Upper lobe of left lung (tissue), 6 donors: ENCODE measurements at places on chromosomes 2 and 18. TPM values are rescaled to one million over a fixed set of nuclear protein-coding genes. Genes with fewer than 3 reads are reported as not detected.

DNA sequence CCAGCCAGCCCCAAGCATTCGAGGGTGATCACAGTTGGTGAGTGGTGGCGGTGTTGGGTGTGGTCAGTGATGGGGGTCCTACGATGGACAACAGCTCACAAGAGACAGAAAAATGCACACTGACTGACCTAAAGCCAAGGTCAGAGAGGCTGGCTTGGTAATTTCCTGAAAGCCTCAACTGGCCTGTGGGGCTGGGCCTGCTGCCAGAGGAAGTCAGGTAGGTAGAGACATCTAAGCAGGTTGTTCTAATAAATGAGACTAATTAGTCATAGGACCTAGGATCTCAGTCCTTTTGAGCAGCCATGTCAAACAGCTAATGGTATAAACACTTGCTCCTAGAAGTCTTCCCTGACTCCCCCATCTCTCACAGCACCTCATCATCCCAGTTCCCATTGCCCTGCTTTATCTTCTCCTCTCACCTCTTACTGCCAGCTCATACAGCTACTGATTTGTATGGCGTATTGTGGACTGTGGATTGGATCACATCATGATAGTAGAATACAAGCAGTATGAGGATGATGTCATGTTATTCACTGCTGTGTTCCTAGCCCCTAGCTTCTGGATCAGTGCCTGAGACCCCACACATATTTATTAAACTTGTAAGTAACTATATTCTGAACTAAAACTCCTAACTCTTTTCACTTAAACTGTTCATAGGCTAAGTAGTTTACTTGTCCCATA is 262.9 kb upstream of the KLHL29 start:
- no peak for DNase-seq

- peak; percentile 54 for DNase-seq
Measured at GRCh38 chr18:21179590-21180220, 62.3 kb upstream of the GREB1L start.

- no peak for DNase-seq
Measured at GRCh38 chr2:96957244-96957643, 29.1 kb downstream of the FAM178B start.

DNA sequence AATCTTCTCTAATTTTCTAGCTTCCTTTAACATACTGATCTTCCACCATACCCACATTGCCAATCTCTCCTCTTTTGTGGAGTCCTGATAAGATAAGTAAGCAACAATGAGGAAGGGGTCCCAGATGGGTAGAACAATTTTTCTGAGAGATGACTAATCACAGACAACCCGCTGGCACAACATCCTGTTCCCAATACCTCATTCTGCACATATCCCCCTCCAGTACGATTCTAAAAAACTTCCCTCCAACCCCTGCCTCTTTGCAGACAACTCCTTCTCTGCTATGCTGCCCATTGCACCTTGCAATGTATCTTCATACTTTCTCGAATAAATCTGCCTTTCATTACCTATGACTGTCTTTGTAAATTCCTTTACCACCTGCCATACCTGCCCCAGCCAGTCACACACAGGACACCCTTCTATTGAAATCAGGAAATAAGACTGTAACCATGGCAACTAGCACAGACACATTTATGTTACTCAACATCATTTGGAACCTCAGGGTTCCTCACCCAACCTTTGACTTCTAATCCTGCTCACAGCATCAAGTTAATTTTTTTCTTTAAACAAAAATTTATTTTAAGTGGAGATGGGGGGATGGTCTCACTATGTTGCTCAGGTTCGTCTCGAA is 7.4 kb upstream of the EXOC6B start:
- no peak for DNase-seq

DNA sequence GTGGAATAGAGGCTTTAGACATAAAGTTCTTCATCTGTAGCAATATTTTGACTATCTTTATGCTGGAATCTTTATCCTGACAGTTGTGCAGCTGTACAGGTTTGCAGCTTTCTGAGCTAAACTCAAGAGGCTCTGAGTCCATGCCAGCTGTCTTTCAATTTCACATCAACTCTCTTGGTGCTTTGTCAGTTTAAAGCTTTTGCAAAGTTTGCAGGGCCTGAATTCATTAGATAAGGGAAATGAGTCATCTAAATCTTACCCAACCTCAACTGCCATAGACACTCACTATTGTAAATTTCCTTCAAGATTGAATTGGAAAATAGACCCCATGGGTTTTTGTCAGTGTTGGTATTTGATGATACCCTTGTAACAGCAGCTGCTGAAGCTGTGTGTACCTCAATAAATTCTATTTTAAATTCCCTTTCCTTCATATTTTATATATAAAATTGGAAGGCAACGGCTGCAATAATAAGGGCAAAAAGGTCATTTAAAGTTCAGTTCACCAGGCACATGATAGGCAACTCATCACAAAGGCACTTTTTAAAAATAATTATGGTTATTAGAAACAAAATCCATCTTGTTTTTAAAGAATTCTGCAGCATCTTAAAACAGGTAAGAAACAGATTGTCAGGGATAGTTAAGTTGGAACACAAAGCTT is 169.9 kb upstream of the SLC39A10 start:
- no peak for DNase-seq

DNA sequence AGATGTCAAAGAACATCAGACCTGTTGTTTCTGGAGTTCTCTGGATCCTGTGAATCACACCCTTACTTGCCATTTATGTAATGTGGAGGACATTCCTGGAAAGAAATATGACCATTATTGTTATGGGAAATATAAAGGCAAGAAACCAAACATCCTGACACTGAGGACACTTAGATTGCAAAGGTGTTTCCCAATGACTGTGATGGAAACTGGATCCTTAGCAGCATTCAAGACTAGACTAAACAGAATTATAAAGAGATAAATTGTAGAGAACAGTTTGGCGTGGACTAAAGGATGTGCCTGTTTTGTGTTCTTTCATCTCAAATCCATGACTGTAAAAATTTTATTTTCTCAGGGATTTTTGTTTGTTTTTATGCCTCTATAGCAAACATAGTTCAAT is 347.7 kb upstream of the SLC14A2 start:
- no peak for DNase-seq

GRCh38 chr2:31002537-31003150 is 135.6 kb downstream of the GALNT14 start:
- no peak for DNase-seq

DNA sequence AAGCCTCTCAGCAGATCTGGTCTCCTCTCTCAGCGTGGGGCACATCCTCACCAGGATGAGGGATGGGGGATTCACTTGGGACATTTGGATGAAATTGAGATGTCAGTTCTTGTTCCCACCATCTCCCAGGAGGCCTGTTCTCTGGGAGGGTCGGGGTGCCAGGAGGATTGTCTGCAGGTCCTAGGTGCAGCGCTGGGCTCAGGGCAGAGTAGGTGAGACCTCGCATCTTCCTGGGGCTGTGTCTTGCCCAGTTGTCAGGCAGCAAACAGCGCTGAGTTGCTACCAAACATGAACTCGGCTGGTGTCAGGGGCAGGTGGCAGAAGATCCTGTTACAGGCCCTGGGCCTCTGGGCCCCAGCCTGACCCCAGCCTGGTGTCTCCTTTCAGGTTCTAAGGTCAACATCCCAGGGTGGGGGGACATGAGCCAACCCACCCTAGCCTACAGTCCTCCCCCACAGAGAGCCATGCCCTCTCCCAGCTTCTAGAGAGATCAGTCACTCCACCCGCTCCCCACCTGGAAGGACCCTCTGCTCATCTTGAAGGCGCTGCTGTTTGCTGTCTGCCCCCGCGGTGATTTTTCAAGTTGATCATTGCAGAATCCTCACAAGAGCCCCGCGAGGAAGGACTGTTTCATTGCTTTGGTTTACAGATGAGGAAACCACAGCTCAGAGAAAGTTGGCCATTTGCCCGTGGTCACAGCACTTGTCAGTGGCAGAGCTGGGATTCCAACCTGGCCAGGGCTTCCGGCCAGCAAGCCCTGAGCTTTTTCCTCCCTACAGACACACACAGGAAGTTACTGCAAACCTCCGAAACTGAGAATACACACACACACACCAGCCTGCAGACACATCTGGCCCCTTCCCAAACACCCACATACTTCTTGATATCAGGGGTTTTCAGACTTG is 83.9 kb downstream of the STPG4 start:
- DNase-seq = peak; percentile 85

DNA sequence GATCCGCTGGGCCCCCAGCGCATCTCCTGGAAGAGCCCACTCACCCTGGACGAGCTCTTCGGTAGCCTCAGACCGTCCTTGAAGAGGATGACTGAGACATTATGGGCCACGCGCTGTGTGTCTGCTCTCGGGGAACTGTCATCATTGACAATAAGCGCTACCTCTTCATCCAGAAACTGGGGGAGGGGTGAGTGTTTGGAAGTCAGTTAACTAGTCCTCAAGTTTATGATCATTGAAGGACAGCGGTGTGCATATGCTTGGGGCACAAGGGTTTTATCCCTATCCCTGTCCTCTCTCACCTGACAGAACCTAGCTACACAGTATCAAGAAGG is 586 bp downstream of the STK16 start:
- DNase-seq = no peak

GRCh38 chr2:216774180-216774579 is 78.8 kb upstream of the IGFBP5 start:
- no peak for DNase-seq

GRCh38 chr2:71535526-71535925 is 82.2 kb downstream of the DYSF start:
- DNase-seq = no peak

DNA sequence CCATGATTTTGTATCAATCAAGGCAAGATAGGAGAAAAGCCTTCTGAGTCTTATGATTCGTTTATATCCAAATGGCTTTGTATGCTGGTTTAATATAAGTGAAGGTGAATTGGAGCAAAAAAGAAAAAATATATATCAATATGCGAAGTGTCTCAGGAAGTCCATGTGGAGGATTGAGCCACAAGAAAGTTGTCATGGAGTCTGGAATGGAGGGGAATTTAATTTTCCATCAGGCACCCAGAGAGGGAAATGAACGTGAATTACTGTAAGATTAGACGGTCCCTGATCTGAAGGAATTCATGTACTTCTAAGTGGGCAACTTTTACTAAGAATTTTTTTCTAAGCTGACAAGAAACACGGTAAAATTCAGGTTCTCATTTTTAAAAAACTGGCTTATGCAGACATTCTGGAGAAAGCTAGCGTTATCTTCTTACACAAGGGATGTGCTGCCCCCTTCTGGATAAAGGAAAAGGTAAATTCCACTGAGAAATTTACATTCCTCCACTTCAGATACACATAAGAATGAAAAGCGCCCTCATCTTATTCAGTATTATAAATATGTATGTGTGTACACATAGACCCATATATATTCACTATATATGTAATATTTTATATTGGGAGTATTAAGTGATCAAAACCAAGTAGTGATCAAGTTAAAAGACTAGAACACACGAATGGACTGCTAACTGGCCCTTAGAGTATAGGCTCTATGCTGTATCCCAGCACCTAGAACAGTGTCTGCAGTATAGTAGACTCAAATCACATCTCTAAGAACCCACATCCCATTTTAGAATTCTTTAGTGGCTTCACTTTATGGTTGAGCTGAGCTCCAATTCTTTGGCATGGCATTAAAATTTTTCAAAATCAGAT is 289.0 kb upstream of the TFPI start:
- no peak for DNase-seq

MATN3 gene
- 6.4 TPM for total RNA-seq

PDE11A gene
- total RNA-seq = not detected

ARHGAP25 gene
- total RNA-seq = 36.1 TPM

INPP4A gene
- 37.0 TPM for total RNA-seq

CHN1 gene
- 9.4 TPM for total RNA-seq
